ENCODE measurements at places on chromosomes 1 and 21. TPM values are rescaled to one million over a fixed set of nuclear protein-coding genes. Genes with fewer than 3 reads are reported as not detected.

Gene MX2
- 4.4 TPM for total RNA-seq

Gene HSPG2
- total RNA-seq = 359 TPM

Gene VASH2
- 1.2 TPM for total RNA-seq

Gene A3GALT2
- total RNA-seq = not detected

Gene C1orf115
- 17.9 TPM for total RNA-seq

Gene MARK1
- total RNA-seq = 18.8 TPM

Gene SPATA46
- not detected for total RNA-seq

GRCh38 chr1:32494711-32495337, 30.0 kb downstream of the ZBTB8B start:
- H3K4me3 ChIP-seq = no peak overlapping the region
- H3K36me3 ChIP-seq = no peaks in the 10 kb centered on the region
- no peak overlapping the region for H3K27ac ChIP-seq
- peaks cover 9% of the 10 kb centered on the region for H3K4me1 ChIP-seq
- DNase-seq = no peak

DNA sequence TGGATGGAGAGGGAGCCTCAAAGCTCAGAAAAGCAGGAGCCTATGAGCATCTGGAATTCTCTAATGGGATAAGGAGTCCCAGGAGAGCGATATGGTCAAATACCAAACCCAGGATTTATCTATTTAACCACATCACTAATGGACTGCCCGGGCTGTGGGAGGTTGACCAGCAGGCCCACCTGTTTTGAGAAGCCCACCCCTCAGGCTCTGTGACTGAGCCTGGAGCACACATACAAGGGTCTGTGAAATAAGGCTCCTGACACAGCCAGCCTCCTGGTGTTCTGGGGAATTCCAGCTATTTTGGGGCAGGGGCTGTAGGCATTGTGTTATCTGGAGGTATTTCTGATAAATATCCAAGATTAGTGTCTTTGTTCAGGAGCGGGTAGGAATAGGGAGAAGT, 132.0 kb upstream of the C1orf21 start:
- H3K27ac ChIP-seq = no peak overlapping the region
- no peaks in the 10 kb centered on the region for H3K4me1 ChIP-seq
- no peaks in the 10 kb centered on the region for H3K27me3 ChIP-seq
- DNase-seq = no peak

- H3K27ac ChIP-seq = no peak overlapping the region
- DNase-seq = no peak
- H3K36me3 ChIP-seq = no peaks in the 10 kb centered on the region
- H3K4me1 ChIP-seq = peaks cover 6% of the 10 kb centered on the region
- H3K4me3 ChIP-seq = no peak overlapping the region
These were observed 16.1 kb upstream of the KIF14 start for GRCh38 chr1:200636681-200637080.

- H3K4me1 ChIP-seq = no peaks in the 10 kb centered on the region
- no peaks in the 10 kb centered on the region for H3K36me3 ChIP-seq
- H3K27me3 ChIP-seq = peaks cover 14% of the 10 kb centered on the region
- DNase-seq = no peak
- H3K4me3 ChIP-seq = no peak overlapping the region
These were observed 39.1 kb upstream of the NHLH2 start for GRCh38 chr1:115879977-115880376.

- no peak for DNase-seq
- no peaks in the 10 kb centered on the region for H3K27me3 ChIP-seq
- no peaks in the 10 kb centered on the region for H3K4me1 ChIP-seq
- no peak overlapping the region for H3K27ac ChIP-seq
- no peak overlapping the region for H3K4me3 ChIP-seq
These were observed 396.8 kb upstream of the PRMT6 start for GRCh38 chr1:106659490-106660244.
